Daoy (cell line): ENCODE measurements at places on chromosomes 6 and 20.

DNA sequence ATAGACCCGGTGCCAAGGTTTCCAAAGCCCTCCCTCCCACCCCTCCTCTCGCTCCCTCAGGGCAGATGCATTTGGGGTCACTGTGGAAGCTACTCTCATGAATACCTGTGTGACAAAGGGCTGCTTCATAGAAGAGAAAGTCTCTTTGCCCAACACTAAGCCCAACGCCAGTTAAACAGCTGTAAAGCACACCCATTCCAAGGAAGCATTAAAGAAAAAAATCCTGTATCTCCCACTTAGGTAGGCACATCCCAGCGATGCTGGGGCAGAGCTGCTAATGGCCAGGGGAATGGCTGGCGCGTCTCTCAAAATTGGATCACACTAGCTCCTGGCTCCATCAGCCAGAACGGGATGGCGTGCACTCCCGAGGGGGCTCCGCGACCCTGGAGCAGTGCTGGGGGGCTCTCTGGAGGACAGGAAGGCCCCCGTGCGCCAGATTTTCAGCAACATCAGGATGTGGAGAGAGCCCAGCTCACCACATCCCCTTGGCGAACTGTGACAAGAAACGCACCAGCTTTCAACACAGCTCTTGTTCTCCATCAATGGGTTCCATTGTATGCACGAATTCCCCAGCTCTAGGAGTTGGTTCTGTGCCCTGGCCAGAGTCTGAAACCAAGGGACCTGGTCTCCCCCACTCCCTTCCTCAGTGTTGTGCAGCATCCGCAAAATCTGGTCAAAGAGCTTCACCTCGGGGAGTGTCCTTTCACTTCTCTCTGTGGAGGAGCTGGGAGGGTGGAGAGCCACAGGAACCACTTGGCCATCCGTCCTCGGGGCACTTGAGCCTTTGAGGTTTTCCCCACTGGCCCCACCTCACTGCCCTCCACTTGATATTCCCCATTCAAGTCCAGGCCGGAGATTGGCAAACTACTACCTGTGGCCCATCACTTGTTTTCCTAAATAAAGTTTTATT lies 74.1 kb downstream of the TFAP2C start:
- DNase-seq: no peak

DNA sequence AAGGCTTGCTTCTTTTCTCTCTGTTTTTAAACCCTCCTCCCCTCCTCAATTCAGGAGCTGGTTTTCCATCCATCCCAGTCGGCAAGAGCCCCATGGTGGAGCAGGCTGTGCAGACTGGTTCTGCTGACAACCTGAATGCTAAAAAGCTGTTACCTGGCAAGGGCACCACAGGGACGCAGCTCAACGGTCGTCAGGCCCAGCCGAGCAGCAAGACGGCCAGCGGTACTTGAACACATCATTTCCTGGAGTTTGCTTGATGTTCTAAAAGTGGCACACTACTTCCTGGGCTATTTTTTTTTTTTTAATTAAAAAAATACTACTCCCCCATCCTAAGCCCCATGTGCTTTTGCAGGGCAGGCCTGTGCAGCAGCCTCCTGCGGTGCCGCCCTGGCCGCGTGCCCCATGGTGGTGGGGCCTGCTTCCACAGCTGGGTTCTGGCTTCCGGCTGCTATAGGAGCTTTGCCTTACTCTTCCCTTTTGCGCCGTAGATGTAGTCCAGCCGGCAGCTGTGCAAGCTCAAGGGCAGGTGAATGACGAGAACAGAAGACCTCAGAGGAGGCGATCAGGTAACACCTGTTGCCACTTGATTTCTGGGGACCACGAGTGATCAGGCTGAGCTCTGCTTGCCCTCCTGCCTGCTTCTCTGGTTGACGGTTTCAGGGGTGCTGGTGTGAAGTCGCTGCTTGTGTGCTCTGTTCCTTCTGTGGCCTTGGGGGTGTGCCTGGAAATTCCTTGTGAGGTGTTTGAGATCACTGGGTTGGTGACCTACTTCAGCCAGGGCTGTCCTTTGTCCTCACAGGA lies 7.7 kb downstream of the LSM14B start:
- no peak for DNase-seq

DNA sequence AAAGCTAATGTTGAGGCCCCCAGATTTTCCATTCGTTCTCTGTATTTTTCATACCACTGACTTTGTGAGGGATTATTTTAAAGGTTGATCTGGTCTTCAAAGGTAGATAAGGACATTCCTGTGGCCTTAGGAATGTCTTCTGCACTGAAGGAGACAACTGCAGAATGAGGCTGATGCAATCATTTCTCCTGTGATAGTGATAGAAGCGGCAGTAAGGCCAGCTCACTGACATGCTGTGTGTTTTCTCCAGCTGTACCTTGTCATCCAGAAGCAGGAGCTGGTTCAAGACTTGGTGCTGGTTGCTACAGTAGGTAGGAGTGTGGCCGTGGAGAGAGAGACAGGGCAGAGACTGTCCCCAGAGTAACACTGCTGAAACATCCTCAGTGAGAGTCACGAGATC lies 53.8 kb downstream of the DCBLD1 start:
- no peak for DNase-seq

DNA sequence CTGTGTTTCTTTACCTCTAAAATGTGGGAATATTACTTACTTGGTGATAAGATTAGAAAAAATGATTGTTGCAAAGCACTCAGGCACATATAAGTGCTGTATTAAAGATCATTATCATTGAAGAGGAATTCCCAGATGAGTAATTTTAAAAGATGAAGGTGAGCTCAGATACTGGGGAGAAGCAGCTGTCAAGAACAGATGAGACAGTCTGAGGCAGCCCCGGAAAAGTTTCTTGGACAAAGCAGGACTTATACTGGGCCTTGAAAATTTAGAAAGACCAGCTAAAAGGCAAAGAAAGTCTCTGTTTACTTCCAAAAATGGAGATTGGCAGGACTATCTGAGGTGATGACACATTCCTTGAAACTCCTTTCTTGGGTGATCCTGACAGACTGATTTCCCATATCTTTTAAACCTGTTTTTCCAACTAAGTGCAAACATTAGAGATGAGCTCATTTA lies 93.8 kb upstream of the MARCKS start:
- DNase-seq: peak; percentile 23

GRCh38 chr6:45666846-45667245 lies 289.1 kb upstream of the SUPT3H start:
- no peak for DNase-seq
